ENCODE measurements at places on chromosomes 13 and 19.

- no peak for DNase-seq
Measured at GRCh38 chr13:75804054-75804453, 167.9 kb downstream of the LMO7 start.

- DNase-seq, result no peak
Measured at GRCh38 chr19:6233827-6234511, 45.8 kb downstream of the MLLT1 start.

- peak; percentile 62 for DNase-seq
Measured at GRCh38 chr19:7637374-7638256, 705 bp downstream of the STXBP2 start.

DNA sequence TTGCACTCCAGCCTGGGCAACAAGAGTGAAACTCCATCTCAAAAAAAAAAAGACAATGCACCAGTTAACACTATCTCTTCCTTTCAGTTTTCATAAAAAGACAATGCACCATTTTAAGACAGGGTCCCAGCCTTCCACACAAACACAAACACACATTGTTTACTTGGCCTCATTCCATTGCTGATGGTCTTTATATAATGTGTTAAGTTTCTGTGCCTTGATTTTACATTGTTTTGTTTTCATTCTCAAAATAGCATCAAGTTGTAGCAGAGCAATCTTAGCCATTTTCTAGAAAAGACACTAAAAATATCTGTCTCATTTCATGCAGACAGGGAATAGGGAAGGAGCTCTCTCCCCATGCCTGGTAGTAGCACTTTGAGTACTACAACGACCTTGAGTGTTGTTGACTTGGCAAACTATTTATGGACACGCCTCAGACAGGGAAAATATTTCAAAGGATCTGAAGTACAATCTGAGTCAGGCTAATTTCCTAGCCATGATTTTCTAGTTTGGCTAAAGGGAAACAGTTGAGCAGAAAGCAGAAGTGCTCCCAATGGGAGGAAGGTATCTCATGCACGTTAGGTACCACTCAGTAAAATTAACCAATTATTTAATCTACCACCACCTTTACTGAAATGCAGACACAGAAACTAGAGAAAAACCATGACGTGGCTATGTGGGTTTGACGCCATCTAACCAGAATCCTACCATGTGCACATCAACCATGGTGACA is 120.6 kb downstream of the ABCC4 start:
- no peak for DNase-seq

DNA sequence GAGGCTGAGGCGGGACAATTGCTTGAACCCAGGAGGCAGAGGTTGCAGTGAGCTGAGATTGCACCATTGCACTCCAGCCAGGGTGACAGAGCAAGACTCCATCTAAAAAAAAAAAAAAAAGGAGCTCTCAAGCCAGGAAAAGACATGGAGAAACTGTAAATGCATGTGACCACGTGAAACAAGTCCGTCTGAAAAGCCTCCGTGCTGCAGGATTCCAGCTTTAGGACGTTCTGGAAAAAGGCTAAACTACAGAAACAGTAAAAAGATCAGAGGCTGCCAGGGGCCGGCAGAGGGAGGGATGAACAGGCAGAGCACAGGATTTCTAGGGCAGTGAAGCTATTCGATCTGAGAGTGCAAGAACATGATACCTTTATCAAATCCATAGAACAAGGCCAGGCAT is 40.7 kb upstream of the NDUFS7 start:
- no peak for DNase-seq

DNA sequence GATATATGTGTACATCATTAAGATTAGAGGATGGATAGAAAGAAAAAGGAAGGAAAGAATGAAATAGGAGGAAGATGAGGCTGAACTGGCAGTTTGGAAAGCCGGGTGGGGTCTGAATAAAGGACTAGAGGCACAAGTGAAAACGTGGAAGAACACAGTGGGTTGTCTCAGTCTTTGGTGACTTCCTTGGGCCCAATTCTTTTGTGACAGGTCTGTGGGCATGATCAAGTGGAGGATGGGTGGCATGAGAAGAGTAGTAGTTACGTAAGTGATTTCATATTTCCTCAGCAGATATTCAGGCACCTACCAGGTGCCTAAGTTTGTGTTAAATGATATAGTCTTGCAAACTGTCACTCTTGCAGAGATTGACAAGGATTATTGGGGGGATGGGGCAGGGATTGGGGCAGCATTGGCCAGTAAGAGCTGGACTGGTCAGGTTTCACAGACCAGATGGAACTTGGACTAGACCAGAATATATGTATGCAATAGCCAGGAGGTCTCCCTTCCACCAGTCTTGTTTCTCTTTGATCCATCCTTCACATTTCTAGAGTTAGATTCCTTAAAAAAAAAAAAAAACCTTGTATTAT is 2.7 kb downstream of the TPP2 start:
- no peak for DNase-seq

DNA sequence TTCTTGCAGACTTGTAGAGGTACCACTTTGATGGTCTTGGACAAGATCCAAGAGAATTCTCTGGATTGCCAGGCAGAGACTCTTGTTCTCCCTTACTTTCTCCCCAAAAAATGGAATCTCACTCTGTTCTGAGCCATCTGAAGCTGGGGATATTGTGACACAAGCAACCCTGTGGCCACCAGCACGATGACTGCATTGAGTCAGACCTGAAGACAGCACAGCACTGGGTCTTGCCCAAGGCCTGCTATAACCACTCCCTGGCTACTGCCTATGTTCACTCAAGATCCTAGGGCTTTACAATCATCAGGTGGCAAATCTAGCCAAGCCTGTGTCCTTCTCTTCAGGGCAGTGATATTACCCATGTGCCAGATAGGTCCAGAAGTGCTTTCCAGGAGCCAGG is 202.5 kb upstream of the SERP2 start:
- DNase-seq, result no peak

DNA sequence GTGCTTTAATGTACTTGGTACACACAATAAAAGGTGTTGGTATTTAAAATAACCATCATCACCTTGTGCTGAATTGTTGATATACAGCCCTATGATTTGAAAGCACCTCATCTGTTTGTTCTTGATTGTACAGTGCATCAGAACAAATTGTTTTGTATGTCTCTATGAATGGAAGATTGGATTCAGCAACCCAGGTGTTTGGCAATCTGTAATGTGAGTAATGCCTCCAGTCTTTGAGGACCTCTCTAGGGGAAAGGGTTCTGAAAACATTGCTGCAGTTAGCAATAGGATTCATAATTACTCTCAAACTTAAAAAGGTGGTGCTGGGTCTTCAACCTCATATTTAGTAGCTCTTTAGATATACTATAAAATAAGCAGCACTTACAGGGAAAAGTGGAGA is 341.8 kb downstream of the OXGR1 start:
- DNase-seq, result no peak

GRCh38 chr19:18173572-18174288 is at the start of gene IFI30:
IFI30 (plus strand) TSS chr19:18173813; CDS start chr19:18173842, 29 bp downstream.
- DNase-seq, result peak; percentile 45

- DNase-seq, result no peak
Measured at GRCh38 chr13:84296401-84296800, 414.1 kb upstream of the SLITRK1 start.

DNA sequence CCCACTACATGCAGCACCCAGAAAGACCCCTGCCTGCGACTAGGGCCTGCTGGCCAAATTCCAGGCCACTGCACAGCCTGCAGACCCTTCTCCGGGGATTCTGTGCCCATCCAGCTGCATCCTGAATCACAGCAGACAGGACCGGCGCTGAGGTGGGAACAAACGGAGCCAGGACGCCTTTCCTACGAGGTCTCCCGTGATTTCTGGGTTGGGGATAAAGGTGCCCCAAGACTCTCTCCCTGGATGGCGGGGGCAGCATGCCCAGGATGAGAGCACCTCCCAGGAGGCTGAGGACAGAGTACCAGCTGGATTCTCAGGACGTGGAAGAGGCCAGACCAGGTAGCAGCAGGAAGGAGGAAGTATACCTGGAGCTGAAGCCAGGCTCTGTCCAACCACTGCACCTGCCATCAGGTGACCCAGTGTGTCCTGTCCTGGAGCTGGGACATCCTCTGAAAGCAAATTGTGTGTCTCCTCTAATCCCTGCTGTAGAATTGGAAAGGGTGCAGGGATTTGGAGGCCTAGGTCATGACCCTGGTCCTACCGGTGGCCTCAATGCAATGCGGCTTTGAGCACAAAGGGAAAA is 3.4 kb upstream of the FUT5 start:
- no peak for DNase-seq

DNA sequence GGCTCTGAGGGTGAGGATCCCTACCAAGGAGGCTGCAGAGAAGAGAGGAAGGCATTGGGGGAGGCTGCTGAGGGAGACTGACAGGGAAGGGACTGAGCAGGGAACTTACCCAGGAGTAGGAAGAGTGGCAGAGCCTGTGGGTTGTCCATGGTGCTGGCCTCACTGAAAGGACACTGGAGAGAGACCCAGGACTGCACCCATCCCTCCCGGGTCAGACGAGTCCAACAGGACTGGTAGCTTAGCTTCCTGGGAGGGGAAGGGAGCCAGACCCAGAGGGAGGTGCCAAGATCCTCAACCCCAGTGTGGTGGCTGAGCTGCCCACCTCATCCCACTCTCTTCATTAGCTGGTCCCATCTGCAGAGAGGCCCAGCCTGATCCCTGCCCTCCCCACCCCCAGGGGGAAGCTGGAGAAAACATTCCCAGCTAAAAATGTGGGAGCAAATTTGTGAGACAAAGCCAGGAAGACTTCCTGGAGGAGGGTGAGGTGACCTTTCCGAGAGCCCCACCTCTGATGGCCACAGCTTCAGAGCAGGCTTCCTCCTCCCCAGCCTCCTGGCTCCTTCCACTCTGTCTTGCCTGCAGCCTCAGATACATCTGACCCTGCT is at the start of gene VSIG10L:
Gene VSIG10L, minus strand, starts transcription at position 164 of the 605 bp plus-strand sequence. Its CDS starts 15 bp downstream, at position 149.
- DNase-seq, result no peak

DNA sequence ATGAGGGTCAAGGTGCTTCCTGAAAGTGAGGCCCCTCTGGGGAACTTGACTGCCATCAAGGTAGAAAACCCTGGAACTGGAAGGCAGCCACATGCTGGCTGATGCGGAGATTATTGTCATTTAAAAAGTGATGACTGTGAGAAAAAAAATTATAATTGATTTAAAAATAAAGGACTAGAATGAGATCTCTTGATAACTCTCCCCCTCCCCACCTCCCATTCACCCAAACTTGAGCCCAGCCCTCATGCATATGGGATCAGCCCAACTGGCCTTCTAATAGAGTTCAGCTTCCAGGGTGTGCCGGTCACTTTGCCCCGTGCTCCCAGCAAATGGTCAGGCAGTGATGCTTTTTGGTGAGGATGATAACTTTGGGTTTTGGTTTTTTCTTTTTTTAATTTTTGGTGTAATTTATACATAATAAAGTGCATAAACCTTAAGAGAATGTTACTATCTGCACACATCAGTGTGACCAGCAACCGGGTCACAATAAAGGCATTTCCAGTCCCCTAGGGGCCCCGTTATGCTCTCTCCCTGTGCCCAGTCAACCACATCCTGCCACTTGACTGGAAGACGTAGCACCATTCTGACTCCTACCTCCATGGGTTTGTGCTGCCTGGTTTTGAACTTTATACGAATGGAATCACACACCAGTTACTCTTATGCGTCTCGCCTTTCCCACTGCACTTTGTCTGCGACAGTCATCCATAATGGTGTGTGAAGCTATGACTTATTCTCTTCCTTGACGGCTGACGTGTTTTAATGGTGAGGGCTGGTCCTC is 187.9 kb downstream of the USP12 start:
- DNase-seq, result peak; percentile 38

- no peak for DNase-seq
Measured at GRCh38 chr13:110907951-110908898, 6.6 kb downstream of the ANKRD10 start.

- DNase-seq, result no peak
Measured at GRCh38 chr13:24745861-24746617, 17.9 kb upstream of the RNF17 start.

DNA sequence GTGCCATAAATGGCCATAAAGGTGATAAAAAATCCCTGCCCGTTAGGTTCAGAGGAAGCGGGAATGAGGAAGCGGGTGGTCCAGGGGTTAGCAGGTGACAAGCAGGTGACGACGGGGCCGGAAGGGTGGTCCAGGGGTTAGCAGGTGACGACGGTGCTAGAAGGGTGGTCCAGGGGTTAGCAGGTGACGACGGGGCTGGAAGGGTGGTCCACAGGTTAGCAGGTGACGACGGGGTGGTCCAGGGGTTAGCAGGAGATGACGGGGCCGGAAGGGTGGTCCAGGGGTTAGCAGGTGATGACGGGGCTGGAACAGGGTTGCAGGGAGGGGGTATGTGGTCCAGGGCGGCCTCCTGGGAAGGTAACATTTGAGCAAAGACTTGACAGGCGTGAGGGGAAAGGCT is 6.3 kb downstream of the PRSS57 start:
- DNase-seq, result no peak

GRCh38 chr13:80161219-80161618 is 179.7 kb downstream of the SPRY2 start:
- DNase-seq, result no peak

DNA sequence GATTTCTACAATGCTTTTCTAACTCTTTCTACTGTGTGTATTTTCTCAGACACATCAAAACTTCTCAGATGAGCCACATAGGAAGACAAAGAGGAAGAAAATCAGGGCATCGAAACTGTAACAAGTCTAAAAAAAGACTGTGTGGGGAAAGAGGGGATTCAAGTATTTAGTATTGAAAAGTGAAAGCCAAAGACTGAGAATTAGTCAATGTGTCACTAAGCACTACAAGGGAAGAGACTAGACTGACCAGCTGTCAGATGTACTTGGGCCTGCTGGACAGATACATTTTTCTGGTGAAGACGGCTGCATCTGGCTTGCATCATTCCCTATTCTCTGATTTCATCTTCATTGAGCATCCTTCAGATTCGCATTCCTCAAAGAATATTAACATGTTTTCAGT is 25.4 kb downstream of the COMMD6 start:
- no peak for DNase-seq

DNA sequence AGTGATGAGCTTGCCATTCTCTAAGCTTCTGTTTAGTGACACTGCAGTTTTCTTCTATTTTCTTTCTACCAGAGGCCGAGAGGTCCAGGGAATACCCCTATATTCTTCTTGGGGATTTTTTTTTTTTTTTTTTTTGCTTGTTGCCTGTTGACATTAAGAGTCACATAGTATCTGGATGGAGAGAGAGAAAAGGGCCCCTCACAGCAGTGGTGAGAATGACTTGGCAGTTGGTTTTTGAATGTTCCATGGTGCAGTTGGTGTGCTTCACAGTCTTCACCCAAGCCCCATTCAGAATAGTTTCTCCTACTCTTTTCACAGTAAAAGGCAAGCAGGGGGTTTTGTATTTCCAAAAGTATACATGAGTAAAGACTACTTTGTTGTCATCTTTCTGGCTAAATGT is 577.9 kb downstream of the LMO7 start:
- DNase-seq, result no peak

- DNase-seq, result no peak
Measured at GRCh38 chr19:19077103-19077502, 13.3 kb downstream of the SLC25A42 start.

GRCh38 chr13:103957939-103958338 is 891.7 kb upstream of the SLC10A2 start:
- DNase-seq, result no peak

DNA sequence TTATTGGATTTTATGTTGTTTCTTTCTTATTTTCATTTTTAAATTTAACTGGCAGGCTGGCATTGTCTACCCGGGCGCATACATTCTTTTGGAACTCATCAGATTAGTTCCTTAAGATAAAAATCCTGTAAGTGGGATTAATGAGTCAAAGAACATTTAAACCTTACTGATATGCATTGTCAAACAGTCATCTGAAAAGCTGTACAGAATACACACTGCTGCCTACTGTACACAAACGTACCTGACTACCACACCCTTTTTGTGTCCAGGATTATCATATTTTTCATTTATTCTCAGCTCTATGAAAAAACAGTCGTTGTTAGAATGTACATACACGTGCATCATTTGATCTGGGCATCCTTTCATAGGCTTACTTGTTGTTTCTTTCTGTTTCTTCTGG is 358.3 kb downstream of the EFNB2 start:
- DNase-seq, result no peak
